CD4-positive, alpha-beta memory T cell (primary cell): ENCODE measurements at places on chromosomes 16 and 17. TPM values are rescaled to one million over a fixed set of nuclear protein-coding genes. Genes with fewer than 3 reads are reported as not detected.

DNA sequence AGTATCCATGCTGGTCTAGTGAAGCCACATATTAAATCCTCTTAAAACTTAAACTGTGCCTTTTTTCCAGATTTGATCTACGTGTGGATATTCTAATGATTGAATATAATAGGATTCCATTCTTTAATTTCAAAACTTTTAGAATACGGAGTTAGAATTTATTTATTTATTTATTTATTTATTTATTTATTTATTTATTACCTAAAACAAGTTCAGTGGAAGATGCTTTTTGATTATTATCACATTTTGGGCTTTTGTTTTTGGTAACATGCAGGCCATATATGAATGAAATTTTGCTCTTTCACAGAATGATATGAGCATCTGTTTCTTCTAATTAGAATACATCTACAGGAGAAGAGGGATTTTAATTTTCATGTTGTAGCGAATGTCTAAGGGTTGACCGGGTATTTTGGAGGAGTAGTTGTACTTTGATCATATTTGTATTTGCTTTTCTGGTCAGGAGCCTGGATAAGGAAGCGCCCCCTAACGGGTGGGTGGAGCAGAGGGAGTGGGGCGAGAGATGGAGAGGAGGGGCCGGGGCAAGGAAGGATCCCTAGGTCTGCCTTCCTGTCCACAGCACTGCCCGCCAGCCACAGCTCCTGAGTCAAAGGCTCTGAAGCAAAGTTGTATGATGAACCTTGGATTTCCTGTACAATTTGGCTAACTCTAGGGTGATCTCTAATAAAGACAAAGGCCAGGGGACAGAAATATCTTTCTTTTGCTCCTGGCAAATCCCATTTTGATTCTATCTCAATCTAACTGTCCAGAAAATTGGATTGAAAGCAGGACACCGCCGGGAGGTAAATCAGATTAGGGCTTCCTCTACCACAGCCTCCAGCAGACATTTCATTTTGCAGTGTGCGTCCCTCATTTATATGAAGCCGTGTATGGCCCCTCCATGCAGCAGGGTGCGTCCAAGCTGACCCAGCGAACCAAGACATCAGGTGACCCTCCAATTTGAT, 149.1 kb downstream of the PRKCA start:
- H3K27me3 ChIP-seq: no peaks in the 10 kb centered on the region
- no peak overlapping the region for H3K4me3 ChIP-seq
- H3K36me3 ChIP-seq: no peaks in the 10 kb centered on the region
- no peak for DNase-seq

DNA sequence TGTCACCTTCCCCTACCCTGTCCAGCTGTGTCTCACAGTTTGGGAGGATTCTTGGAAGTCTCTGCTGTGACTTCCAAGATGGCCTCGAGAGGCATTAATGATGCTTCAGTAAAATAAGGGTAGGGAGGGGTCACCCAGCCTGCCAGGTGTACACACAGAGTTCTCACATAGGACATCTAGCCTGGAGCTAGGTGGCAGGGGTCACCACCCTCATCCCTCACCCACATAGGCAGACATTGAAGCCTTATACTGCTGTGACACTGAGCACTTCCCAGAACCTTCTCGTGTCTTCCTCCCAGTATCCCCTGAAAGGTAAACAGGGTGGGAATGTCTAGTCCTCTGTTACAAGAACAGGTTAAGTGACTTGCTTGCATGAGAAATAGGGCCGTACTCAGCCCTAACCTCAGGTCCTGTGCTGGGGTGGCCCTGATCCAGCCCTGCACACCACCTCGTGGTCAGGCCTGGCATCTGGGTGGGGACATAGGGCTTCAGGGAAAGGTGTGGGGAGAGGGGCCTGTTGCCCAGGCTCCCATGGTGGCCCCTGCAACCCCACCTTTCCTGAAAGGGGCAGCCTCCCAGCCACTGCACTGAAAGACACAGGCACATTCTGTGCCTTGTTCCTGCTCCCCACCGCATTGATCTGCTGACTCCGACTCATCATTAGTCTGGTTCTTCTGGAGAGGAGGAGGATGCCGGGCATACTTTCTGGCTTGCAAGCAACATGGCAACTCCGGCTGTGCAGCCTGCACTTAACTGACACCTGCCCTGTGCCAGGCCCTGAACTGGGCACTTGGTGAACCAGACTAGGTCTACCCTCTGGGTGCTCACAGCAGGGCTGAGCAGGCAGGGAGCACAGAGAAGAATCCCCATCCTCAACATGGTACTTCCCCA, 3.6 kb upstream of the MMP15 start:
- peaks cover 26% of the 10 kb centered on the region for H3K4me1 ChIP-seq
- H3K27me3 ChIP-seq: no peaks in the 10 kb centered on the region
- H3K4me3 ChIP-seq: no peak overlapping the region
- no peak overlapping the region for H3K27ac ChIP-seq
- H3K36me3 ChIP-seq: peaks cover 10% of the 10 kb centered on the region

GRCh38 chr16:11135464-11135973, 120.5 kb downstream of the SOCS1 start:
- no peak overlapping the region for H3K27ac ChIP-seq
- H3K4me1 ChIP-seq: peaks cover 21% of the 10 kb centered on the region
- no peaks in the 10 kb centered on the region for H3K36me3 ChIP-seq
- no peak for DNase-seq
- no peaks in the 10 kb centered on the region for H3K27me3 ChIP-seq
- no peak overlapping the region for H3K4me3 ChIP-seq

GRCh38 chr17:54899201-54899600, 1.5 kb upstream of the TOM1L1 start:
- H3K4me3 ChIP-seq: no peak overlapping the region
- no peak overlapping the region for H3K27ac ChIP-seq
- H3K27me3 ChIP-seq: no peaks in the 10 kb centered on the region
- no peaks in the 10 kb centered on the region for H3K36me3 ChIP-seq
- peaks cover 7% of the 10 kb centered on the region for H3K4me1 ChIP-seq

DNA sequence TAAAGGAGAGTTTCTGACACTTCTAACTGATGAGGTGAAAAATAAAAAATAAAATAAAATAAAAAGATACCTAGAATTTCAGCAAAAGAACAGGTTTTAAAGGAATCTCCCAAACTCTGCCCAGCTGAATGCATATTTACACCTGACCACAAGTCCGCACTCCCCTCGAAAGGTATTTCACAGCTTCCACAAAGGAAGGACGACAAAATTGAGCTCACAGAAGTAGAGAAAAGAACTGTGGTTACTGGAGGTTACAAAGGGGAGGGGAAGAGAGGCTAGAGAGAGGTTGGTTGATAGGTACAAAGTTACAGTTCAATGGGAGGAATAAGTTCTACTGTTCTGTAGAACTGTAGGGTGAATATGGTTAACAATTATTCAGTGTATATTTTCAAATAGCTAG, 5.0 kb downstream of the LITAF start:
- no peak for DNase-seq
- no peak overlapping the region for H3K27ac ChIP-seq
- no peak overlapping the region for H3K4me3 ChIP-seq
- no peaks in the 10 kb centered on the region for H3K36me3 ChIP-seq

GRCh38 chr17:75238684-75239191, 22.7 kb downstream of the GGA3 start:
- peaks cover 45% of the 10 kb centered on the region for H3K4me1 ChIP-seq
- H3K4me3 ChIP-seq: no peak overlapping the region
- H3K27ac ChIP-seq: peak overlapping the region; percentile 16
- no peaks in the 10 kb centered on the region for H3K27me3 ChIP-seq
- H3K36me3 ChIP-seq: peaks cover 82% of the 10 kb centered on the region

DNA sequence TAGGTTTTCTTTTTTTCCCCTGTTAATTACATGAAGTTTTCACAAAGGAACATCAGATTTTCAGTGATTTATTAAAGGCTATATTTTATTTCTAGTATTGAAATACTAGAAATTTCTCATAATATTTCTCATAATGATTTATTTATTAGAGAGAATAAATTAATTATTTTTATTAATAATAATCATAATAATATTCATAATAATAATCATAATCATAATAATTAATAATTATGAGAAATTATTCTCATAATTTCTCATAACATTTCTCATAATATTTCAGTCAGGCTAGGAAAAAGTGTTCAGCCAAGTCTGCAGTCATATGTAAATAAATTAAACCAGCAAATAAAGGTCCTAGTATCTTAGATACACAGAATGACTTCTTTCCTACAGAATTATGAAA, 41.4 kb downstream of the CNTNAP4 start:
- no peaks in the 10 kb centered on the region for H3K27me3 ChIP-seq
- H3K27ac ChIP-seq: no peak overlapping the region
- no peak overlapping the region for H3K4me3 ChIP-seq
- H3K4me1 ChIP-seq: no peaks in the 10 kb centered on the region

GRCh38 chr17:27354491-27355081, 60.7 kb downstream of the WSB1 start:
- no peaks in the 10 kb centered on the region for H3K36me3 ChIP-seq
- H3K27me3 ChIP-seq: no peaks in the 10 kb centered on the region
- peak overlapping the region; percentile 80 for H3K27ac ChIP-seq
- peak overlapping the region; percentile 68 for H3K4me3 ChIP-seq
- no peak for DNase-seq

DNA sequence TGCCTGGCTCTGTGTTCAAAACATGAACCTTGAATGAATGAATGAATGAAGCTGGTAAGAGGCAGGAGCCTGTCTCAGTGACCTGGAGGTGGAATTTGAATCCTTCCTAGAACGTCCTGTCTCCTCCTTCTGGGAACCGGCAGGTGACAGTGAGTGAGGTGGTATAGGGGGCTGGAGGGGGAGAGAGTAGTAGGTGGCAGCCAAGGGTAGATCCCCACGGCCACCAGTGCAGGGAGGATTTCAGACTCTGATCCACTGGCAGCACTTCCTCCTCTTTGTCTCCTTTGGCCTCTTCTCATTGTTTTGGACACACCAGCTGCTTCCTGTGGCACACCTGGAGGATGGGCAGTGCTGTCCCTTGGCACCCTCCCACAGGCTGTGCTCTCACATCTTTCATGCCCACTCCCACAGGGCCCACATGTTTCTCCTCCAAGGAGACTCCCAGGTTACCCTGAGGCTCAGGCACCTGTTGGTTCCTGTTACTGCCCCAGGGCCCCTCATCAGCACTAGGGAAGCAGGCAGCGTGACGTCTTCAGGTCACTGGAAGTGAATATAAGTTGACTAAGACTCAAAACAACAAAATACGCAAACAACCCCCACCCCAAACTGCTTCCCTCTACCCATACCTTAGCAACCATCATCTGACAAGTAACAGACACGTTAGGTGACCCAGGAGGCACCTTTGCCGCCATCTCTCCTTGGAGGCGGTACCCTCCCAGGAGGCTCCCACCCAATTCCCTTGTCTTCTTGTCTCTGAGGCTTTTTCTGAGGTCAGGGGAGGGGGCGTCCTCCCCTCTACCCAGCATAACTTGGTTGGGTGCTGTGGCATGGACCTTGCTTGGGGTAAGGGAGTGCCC, 84.6 kb downstream of the N4BP1 start:
- H3K4me3 ChIP-seq: no peak overlapping the region
- H3K27ac ChIP-seq: no peak overlapping the region
- H3K27me3 ChIP-seq: no peaks in the 10 kb centered on the region
- no peak for DNase-seq
- H3K36me3 ChIP-seq: no peaks in the 10 kb centered on the region

- H3K4me3 ChIP-seq: no peak overlapping the region
- no peaks in the 10 kb centered on the region for H3K4me1 ChIP-seq
- H3K27me3 ChIP-seq: no peaks in the 10 kb centered on the region
- DNase-seq: no peak
- H3K36me3 ChIP-seq: no peaks in the 10 kb centered on the region
These were observed 142.5 kb downstream of the CMIP start for GRCh38 chr16:81586977-81587625.

GRCh38 chr17:54967621-54968261, 713 bp downstream of the COX11 start:
- H3K4me1 ChIP-seq: peaks cover 29% of the 10 kb centered on the region
- H3K36me3 ChIP-seq: peaks cover 6% of the 10 kb centered on the region
- H3K27ac ChIP-seq: peak overlapping the region; percentile 90
- H3K27me3 ChIP-seq: no peaks in the 10 kb centered on the region

GRCh38 chr16:74724820-74725549, 24.3 kb upstream of the MLKL start:
- H3K36me3 ChIP-seq: no peaks in the 10 kb centered on the region
- no peaks in the 10 kb centered on the region for H3K27me3 ChIP-seq
- H3K27ac ChIP-seq: no peak overlapping the region
- H3K4me3 ChIP-seq: no peak overlapping the region
- DNase-seq: no peak
- H3K4me1 ChIP-seq: peaks cover 2% of the 10 kb centered on the region

DNA sequence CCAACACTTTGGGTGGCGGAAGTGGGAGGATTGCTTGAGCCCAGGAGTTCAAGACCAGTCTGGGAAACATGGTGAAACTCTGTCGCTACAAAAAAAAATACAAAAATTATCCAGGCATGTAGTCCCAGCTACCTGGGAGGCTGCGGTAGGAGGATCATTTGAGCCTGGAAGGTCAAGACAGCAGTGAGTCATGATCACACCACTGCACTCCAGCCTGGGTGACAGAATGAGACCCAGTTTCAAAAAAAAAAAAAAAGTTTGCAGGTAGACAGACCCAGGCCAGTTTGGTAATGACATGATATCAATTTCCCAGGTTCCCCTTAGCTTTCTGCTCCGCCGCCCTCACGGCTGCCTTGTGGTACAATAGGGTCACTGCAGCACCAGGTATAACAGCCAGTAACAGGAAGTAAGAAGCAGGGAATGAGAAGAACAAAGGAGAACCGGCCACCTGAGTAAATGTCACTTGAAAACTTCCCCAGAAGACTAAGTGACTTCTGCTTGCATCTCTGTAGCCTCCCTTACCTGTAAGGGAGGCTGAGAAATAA, 201.2 kb upstream of the HSBP1 start:
- H3K36me3 ChIP-seq: no peaks in the 10 kb centered on the region
- no peaks in the 10 kb centered on the region for H3K27me3 ChIP-seq
- no peak overlapping the region for H3K27ac ChIP-seq
- H3K4me1 ChIP-seq: no peaks in the 10 kb centered on the region
- no peak overlapping the region for H3K4me3 ChIP-seq
- DNase-seq: no peak

GRCh38 chr16:3021449-3022207, 1.5 kb downstream of the TNFRSF12A start:
- peak overlapping the region; percentile 90 for H3K27ac ChIP-seq
- peaks cover 51% of the 10 kb centered on the region for H3K4me1 ChIP-seq
- DNase-seq: peak; percentile 62
- H3K4me3 ChIP-seq: peak overlapping the region; percentile 59
- no peaks in the 10 kb centered on the region for H3K27me3 ChIP-seq

GRCh38 chr17:10992106-10992880, 154.4 kb upstream of the PIRT start:
- H3K27ac ChIP-seq: no peak overlapping the region
- DNase-seq: no peak
- no peak overlapping the region for H3K4me3 ChIP-seq
- no peaks in the 10 kb centered on the region for H3K4me1 ChIP-seq
- H3K36me3 ChIP-seq: no peaks in the 10 kb centered on the region
- H3K27me3 ChIP-seq: no peaks in the 10 kb centered on the region

- no peaks in the 10 kb centered on the region for H3K36me3 ChIP-seq
- H3K27me3 ChIP-seq: no peaks in the 10 kb centered on the region
- H3K4me1 ChIP-seq: no peaks in the 10 kb centered on the region
- peak; percentile 11 for DNase-seq
- no peak overlapping the region for H3K27ac ChIP-seq
These were observed 55.1 kb downstream of the ATP2C2 start for GRCh38 chr16:84423416-84423837.

- H3K4me1 ChIP-seq: no peaks in the 10 kb centered on the region
- no peak overlapping the region for H3K27ac ChIP-seq
- H3K27me3 ChIP-seq: no peaks in the 10 kb centered on the region
- H3K36me3 ChIP-seq: peaks cover 18% of the 10 kb centered on the region
These were observed 26.4 kb downstream of the DUS2 start for GRCh38 chr16:68049449-68049848.

Gene C16orf96
- total RNA-seq: 0.29 TPM

Gene SEZ6
- not detected for total RNA-seq

Gene PITPNM3
- total RNA-seq: 0.50 TPM

Gene KRT31
- total RNA-seq: not detected

Gene KRT27
- not detected for total RNA-seq

Gene FNDC8
- not detected for total RNA-seq

Gene PDILT
- not detected for total RNA-seq

Gene CCL17
- not detected for total RNA-seq

Gene WSCD1
- 0.29 TPM for total RNA-seq
